ENCODE measurements at places on chromosomes 5 and 9.

DNA sequence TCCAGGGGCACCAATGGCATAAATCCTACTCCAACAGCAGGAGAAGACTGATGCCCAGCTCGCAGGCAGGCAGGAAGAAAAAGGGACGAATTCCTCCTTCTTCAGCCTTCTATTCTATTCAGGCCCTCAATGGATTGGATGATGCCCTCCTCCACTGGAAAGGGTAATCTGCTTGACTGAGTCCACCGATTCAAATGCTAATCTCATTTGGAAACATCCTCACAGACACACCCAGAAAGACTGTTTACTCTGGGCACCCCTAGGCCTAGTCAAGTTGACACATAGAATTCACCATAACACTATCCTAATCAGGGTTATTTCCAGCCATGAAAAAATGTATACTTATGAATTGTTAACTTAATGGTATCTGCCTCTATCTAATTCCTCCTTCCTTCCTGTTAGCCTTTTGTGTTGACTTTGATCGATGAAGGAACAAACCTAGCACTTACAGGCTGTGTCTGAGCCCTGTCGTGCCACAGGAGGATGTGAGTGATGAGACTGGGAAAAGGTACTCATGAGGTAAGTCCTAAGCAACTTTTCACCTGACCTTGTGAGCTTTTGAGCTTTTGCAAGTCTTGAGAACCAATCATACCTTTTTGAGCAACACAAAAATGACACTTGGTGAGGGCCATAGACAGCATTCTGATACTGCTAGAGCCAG is 36.5 kb downstream of the FOXD1 start:
- no peak for DNase-seq

GRCh38 chr5:154485850-154486426 is 7.9 kb upstream of the HAND1 start:
- DNase-seq: no peak

DNA sequence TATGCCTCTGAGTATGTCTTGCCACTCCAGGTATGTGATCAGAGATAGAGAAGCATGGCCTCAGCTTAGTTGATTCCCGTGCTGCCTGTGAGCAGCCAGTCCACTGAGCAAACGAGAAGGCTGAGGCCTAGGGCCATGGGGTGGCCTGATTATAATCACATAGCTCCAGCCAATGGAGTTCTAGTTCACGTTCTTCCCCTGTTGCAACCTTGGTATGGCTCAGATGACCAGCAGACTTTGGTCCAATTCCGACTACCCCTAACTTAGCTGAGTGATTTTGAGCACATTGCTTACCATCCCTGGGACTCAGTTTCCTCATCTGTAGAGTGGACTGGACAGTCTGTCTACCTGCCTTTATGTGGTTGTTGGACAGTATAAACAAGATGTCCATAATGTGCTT is 68.4 kb downstream of the PPARGC1B start:
- no peak for DNase-seq

- DNase-seq: no peak
These were observed 14.8 kb downstream of the ATP10B start for GRCh38 chr5:160837211-160837610.

DNA sequence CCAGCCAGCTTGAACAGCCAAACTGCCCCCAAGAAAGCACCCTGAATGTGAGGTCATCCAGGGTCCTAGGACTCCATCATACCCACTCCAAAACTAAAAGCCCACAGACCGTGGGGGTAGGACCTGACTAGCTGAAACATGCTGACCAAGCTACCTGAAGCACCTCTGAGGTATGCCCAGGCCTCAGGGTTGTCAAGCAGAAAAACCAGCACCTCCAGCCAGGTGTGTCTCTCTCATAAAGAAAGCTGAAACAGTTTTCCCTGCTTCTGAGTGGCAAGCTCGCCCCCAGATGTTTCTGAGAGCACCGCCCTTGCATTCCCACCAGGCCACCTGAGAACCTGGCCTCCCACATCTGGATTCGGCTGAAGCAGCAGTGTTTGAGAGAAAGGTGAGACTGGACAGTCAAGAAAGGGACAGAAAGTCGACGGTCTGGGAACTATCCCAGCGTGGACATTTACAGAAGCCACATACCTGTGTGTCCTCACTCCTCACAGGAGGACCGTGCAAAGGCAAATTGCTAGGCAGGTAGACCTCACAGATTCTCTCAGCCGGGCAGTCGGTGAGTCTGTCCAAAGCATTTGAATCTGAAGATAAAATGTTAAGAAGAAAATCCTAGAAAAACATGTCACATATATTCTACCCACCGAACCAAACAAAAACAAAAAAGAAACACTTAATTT is 155.6 kb upstream of the RASEF start:
- no peak for DNase-seq

- DNase-seq: no peak
These were observed 16.9 kb upstream of the ZNF366 start for GRCh38 chr5:72523960-72524582.

GRCh38 chr5:150263801-150264621 is 25.6 kb downstream of the CAMK2A start:
- no peak for DNase-seq

DNA sequence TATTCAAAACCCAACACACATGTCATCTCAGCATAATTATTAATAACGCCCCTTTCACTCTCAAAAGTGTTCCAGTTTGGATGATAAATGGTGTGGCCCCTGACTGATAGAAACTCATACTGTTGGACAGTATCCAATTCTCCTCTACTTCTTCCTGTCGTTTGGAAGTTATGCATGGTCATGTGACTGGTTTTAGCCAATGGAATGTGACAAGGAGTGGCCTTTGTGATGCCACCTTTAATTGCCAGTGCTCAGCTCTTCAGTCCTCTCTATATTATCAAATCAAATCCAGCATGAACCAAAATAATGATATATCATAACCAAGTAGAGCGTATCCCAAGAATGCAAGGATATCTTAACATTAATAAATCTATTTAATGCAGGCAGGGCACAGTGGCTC is 117.8 kb upstream of the SPIN1 start:
- no peak for DNase-seq

- no peak for DNase-seq
These were observed 3.5 kb upstream of the SEMA4D start for GRCh38 chr9:89501311-89501898.

DNA sequence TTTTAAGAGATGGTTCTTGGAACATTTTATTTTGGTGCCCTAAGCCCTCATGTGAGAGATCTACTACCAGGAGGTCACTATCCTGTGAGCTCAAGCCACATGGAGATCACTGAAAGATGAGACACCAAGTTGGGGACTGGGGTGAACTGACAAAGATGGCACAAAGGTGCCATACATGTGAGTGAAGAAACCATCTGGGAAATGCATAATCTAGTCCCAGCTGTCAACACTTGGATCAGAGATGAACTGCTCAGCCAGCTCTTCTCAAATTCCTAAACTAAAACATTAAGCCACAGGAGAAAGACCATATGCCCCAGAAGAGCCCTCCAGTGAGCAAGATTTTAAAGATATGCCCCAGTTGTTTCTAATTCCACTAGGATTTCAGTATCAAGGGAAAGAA is 22.2 kb upstream of the MYOT start:
- no peak for DNase-seq

GRCh38 chr5:173689171-173689736 is 72.8 kb upstream of the BOD1 start:
- DNase-seq: no peak

DNA sequence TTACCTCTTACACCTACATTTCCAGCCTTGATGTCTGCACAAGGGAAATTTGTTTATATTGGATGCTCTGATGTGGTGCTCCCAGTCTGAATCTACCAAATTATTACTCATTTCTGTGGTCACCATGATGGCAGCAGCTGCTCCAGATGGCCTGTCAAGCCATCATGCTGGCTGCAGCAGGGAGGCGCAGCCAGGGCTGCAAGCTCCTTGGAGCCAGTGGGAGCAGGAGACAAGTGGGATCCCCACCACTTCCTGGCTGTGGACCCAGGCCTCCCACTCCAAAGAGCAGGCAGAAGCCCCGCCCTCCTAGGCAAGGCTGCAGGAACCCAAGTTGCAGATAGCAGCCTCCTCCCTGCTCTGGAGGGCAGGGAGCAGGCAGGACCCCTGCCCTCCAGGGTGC is 241.1 kb upstream of the ATP10B start:
- DNase-seq: no peak

GRCh38 chr9:33162721-33163311 is 4.3 kb downstream of the B4GALT1 start:
- DNase-seq: no peak

- peak; percentile 47 for DNase-seq
These were observed 8.1 kb upstream of the NUP214 start for GRCh38 chr9:131117121-131117761.

DNA sequence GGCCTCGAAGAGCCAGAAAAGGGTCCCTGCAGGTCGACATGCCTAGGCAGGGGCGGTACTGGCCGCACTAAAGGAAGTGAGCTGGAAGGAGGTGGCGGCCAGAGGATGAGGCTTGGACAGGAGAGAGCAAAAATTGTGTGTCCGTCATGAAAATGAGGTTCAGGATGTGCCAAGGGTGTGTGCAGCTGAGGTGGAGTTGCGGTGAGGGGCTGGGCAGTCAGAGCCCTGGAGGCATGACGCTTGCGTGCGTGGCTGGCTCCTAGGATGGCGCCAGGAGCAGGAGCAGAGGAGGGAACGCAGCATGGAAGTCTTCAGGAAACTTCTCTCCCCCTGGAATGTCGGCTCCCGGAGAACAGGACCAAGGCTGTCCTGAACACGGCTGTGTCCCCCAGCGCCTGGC is 5.5 kb upstream of the PDLIM7 start:
- no peak for DNase-seq

DNA sequence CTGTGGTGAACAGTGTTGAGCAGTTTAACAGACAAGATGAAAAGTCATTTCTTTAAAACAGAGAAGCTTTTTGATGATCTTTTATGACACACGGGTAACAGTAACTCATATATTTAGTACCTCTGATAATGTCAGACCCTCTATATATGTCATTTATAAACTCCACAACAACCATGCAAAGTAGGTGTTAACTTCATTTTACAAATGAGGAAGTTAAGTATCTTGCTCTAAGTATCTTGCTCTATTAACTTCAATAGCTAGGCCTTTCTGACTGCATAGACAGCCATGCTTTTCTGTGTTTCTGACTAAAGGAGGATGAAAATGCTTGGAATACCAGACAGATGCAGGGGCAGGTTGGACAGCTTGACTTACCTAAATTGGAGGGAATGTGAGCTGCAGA is 1.8 kb downstream of the NUDT2 start:
- no peak for DNase-seq

- DNase-seq: no peak
These were observed 5.2 kb upstream of the PPARGC1B start for GRCh38 chr5:149724884-149725283.

GRCh38 chr9:131708226-131709002 is 31.5 kb downstream of the RAPGEF1 start:
- DNase-seq: no peak

- DNase-seq: no peak
These were observed 95.1 kb downstream of the TRIO start for GRCh38 chr5:14238272-14238671.

GRCh38 chr5:146646441-146646840 is 130.5 kb upstream of the GPR151 start:
- no peak for DNase-seq

GRCh38 chr9:36676778-36677485 is 104.2 kb downstream of the MELK start:
- DNase-seq: no peak

DNA sequence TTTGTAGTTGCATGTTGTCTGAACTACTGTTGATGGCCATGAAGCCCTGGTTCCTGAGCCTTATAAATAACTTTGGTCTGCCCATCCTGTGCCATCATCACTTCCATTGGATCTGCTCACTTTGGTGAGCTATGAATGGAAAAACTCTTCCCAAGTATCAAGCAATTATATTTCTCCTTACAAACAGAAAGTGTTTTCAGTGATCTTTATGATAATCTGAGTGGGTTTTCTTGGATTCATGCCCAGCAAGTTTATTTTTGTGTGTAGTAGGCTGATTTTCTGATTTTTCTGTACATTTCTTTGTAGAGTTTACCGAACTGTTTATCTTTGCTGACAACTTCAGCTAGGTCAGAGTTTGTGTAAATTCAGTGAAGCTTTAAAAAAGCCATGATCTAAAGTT is 31.0 kb downstream of the CAMK4 start:
- DNase-seq: no peak

DNA sequence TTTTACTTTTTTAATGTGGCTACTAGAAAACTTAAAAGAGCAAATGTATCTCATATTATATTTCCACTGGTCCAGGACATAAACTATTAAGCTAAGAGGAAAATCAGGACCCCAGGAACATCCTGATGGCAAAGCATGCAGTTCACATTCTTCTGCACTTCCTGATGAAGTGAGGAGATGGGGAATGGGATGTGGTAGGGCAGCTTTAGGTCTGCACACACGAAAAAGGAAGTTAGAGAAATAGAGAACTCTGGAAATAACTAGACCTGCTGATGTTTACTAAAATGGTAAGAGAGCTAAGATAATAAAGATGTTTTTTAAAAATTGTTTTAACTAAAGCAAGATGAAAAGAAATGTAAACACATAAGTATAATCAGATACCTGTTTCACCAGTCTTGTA is 39.7 kb upstream of the NIPBL start:
- no peak for DNase-seq

GRCh38 chr5:79020861-79021561 is 35.9 kb upstream of the ARSB start:
- DNase-seq: peak; percentile 33

- no peak for DNase-seq
These were observed 180.5 kb upstream of the SH3GL2 start for GRCh38 chr9:17398350-17398749.

DNA sequence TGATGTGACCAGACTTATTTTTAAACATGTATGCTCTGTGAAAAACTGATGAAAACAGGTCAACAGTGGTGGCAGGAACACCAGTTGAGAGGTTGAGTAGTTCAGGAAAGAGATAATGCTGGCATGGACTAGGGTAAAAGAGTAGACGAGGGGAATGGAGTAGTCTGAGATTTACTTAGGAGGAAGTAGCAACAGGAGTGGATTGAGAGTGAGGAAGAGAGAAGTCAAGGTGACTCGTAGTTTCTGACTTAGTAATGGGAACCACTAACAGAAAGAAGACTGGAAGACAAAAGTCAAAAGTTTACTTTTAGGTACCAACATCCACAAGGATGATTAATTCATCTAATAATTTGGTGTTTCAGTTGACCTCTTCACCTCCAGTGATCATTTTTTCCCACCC is 3.6 kb downstream of the SRA1 start:
- no peak for DNase-seq

- no peak for DNase-seq
These were observed 237.2 kb downstream of the ARL15 start for GRCh38 chr5:54073131-54073530.

- DNase-seq: no peak
These were observed 25.3 kb upstream of the LTC4S start for GRCh38 chr5:179768326-179769085.

DNA sequence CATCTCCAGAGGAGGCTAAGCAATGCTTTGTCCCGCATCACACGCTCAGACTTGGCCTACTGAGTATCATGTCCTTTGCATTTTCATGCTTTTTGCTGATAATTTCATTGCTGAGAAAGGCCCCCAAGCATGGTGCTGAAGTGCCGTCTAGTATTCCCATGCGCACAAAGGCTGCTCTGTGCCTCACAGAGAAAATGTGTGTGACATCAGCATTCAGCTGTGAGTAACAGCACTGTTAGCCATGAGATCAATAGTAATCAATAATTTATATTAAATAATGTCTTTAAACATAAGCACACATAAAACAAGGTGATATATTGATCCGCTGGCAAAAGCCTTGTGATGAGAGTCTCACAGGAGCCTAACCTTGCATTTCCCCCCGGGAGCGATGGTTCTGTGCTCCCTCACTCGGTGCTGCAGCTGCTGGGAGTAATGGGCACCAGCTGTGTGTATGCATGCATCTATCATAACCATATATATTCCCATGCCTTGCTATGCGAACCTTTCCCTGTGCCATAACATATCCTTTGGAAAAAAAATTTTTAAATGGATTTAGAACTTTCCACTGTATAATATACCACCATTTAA is 50.4 kb upstream of the RNF130 start:
- DNase-seq: no peak
